CD8-positive, alpha-beta memory T cell (primary cell): ENCODE measurements at places on chromosomes 12 and 14. TPM values are rescaled to one million over a fixed set of nuclear protein-coding genes. Genes with fewer than 3 reads are reported as not detected.
A peak's percentile ranks its signal among the peaks of the same experiment; 100 is the strongest.

The SNX6 gene
- 67.1 TPM for total RNA-seq

- no peak for DNase-seq
Observed at GRCh38 chr12:40171501-40171900, 53.3 kb upstream of the LRRK2 start.

- no peak for DNase-seq
Observed at GRCh38 chr14:91910196-91910595, 37.3 kb downstream of the FBLN5 start.

The PAX9 gene
- total RNA-seq = not detected

DNA sequence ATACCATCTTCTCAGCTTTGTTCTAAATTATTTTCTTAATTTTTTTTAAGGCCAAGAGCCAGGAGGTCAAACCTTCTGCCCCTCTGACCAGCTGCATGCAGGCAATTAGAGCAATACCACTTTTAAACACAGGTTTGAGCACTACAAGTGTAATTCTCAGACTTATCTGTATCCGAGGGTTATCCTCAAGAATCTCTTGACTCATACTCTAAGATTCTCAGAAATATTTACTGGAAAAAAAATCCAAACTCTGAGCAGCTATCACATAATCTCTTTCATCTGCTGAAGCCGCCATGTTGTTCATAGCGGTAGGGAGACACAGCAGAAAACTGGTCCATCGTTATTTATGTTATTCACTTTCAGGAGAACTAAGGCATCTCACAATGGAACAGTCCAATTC lies 27.4 kb upstream of the PTHLH start:
- DNase-seq = no peak

DNA sequence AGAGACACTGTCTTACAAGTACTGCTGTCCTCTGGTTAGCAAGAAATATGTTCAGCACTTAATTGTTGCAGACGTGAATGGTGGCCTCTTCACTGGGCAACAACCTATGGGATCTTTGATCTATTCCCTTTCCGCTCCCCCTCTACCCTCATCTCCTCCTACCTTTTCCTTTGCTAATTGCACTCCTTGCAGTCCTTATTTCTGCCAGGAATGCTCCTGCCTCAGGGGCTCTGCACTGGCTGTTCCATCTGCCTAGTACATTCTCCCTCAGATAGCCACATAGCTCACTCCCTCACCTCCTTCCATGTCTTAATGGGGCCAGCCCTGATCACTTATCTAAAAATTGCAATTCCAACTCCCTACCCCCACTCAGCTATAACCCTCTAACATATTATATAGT lies 4.5 kb upstream of the NFYB start:
- DNase-seq = no peak

The STON2 gene
- 0.22 TPM for total RNA-seq

DNA sequence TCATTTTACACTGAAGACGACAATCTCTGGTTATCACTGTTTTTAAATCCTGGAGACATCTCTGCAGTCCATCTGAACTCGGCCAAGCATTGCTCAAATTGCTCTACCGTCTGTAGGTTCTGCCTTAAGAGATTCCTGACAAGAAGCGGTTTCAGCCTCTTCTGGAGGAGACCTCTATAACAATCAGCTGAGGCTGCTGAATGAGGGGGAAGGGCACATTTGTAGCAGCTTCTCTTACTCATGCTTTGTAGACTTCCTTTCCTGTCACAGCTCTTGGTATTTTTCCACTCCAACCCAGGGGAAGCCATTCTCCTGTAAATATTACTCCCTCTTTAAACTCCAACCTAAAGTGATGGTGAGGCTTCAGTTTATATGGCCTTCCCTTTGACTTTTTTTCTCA lies 3.0 kb downstream of the ARG2 start:
- DNase-seq = no peak

GRCh38 chr12:123344086-123344485 lies 20.6 kb downstream of the SBNO1 start:
- no peak for DNase-seq

- DNase-seq = no peak
Observed at GRCh38 chr12:110656071-110656655, 32.8 kb downstream of the HVCN1 start.

DNA sequence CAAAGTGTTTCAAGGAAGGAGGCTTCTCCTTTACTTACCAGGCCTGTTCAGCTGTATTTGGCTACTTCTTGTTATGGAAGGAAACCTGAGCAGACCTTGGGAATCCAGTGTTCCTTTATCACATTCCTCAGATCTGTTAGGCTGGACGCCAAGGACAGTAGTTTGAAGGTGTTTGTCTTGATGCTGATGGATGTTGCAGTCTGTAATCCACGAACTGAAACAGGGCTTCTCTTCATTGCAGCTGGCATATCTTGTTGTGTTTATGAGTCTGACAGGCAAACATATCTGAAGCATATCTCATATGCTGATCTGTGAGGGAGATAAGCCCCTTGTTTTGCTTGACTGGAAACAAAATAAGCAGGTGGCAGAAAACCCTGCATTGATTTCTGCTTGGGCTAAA lies 904.3 kb downstream of the NRXN3 start:
- DNase-seq = no peak

DNA sequence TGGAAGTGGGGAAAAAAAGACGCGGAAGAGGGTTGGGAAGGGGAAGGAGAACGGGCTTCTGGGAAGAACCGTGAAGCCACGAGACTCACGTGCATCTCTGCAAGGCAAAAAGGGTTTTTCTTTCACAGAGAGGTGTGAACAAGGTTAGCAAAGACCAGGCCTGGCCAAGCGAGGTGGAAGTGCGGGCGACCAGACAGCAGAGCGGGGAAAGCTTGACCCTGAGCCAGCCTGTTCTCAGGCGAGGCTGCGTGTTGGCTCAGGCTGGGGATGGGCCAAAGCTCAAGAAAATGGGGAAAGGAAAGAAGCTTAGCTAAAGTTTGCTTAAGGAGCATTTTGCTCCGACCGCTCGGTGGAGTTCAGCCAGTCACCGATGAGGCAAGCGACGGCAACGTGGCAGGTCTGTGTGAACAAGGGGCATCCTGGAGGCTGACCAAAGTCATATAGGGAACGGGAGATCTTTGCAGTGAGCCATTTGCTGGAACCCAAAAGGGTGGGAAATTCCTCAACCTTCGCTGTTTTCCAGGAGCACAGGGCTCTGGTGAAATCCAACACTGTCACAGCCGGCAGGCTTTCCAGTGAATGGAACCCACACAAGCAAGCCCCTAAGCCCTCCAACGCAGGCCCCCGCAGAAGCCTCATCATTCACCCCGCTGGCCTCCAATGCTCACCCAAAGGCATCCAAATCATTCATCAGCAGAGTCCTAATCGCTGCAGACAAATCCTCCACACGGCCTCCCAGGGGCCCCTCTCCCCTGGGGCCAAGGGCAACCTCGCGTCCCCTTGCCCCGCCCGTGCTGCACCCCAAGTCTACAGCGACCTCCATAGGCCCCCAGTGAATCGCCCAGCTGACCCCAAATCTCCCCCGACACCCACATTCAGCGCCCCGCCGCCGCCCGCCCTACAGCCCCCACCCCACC lies 754 bp downstream of the ZNF605 start:
- DNase-seq = no peak

The JPH4 gene
- 1.8 TPM for total RNA-seq

DNA sequence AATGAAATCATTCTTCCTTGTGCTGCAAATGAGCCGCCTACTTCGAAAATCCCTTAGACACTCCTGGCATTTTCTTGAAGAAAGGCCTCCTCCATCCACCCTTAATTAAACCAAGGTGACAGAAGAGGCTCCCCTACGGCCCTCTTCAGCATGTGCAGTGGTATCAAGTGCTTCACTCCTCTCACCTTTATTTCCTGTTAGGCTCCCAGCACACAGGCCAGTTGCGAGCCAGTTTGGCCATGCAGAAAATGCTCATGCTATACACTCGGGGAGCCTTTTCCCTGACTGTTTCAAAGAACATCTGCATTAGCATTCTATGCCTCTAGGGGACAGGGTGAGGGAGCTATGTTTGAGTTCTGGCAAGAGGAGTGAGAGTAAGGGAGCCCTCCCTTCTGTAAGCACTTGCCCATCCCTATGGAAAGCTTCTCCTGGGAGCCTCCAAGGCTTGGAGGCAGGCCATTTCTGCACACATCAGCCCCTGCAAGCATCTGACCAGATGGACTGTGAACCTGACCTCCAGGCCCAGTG lies 291.5 kb downstream of the RPS29 start:
- no peak for DNase-seq

DNA sequence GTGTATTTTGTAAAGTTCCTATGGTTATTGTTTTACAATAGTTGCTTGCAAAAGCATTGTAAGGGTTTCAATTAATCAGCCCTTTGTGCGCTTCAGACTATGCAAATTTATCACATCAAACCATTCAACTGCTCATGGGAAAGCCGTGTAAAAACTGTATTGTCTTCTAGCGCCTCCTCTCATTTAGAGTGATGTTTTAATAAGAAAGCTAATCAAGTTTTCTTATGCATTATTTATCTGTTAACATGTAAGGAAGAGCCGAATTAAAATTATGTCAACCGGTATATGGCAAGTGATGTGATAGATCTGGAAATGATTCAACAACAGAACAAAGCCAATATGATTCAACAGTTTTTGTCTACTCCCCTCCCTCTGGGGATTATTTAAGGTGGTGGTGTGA lies 92.5 kb upstream of the RFX4 start:
- no peak for DNase-seq

DNA sequence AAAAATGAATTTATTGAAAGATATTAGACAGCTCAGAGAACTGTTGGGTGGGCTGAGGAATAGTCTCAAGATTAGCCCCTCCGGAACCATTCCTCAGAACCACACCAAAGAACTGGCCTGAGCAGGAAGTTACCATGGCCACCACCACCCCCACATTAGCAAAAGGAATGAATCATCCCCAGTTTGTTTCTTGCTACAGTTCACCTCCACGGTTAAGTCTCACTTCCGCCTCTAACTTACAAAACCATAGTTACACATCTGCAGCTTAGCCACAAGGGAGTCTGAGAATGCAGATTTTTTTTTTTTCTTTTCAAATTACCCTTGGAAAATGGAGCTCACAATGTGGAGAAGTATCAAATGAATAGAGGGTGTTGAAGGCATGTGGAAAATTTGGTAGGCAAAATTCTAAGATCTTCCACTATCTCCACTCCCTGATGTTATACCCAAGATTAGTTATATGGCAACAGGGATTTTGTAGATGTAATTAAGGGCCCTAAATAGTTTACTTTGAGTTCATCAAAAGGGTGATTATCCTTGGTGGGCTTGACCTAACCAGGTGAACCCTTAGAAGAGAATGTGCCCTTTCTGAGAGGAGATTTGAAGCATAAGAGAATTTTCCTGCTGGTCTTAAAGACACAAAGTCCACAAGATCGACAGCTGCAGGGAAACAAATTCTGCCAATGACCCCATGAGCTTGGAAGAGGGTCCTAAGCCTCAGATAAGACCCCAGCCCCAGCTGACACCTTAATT lies 129.8 kb upstream of the KRR1 start:
- DNase-seq = peak; percentile 19

DNA sequence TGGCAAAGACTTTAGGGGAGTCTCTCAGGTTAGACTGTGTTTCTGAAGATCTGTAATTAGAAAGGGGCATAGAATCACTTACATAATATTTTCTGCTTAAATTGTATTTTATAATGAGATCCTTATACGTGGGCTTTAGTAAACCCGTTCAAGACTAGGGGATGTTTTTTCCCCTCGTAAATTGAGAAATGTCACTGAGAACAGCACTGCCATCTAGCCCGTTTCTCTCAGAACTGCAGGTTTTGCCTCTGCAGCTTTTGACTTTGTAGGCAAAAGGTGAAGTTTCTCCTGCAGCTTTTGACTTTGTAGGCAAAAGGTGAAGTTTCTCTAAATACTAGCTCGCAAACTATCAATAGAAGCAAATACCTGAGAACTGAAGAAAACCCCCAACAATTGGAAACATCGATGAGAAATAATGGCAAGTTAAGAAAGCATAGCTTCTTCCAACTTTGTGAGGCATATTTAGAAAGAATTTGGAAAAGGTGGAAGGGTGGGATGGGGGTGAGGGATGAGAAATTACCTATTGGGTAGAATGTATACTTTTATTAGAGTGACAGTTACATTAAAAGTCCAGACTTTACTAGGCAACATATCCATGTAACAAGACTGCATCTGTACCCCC lies 9.9 kb upstream of the ASPG start:
- no peak for DNase-seq

- no peak for DNase-seq
Observed at GRCh38 chr14:35277179-35277578, 15.0 kb upstream of the PSMA6 start.

GRCh38 chr14:43548368-43548767 lies 958.7 kb downstream of the FSCB start:
- no peak for DNase-seq

The DIO2 gene
- not detected for total RNA-seq

GRCh38 chr14:93095742-93096510 lies 19.8 kb downstream of the ITPK1 start:
- DNase-seq = no peak

DNA sequence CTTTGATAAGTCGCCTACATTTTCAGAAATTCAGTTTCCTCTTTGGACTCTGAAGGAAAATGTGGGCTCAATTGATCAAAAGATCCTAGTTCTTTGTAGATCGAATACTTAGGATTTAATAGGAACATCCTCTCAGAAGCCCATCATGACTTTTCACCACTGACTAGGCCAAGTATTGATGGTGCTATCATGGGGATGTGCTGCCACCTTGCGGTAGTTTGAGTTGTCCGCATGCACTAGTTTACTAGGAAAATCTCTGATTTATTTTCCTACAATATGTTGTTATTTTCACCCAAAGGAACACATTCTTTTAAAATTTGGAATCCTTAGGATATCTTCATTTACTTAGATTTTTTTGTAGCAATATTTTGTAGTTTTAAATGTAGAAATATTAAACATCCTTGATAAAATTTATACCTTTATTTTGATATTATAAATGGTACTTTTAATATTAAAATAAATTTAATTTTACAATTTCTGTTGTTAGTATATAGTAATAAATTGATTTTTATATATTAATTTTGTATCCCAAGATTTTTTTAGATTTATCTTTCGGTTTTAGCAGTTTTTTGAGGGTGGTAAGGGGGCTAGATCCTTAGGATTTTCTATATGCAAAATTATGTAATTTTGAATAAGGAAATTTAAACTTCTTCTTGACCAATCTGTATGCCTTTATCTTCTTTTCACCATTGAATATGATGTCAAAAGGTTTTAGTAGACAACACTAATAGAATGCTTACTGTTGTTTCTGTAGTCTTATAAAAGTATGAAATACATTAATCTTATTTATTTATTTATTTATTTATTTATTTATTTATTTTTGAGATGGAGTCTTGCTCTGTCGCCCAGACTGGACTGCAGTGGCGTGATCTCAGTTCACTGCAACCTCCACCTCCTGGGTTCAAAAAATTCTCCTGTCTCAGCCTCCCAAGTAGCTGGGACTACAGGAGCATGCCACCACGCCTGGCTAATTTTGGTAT lies 52.9 kb upstream of the OR9K2 start:
- DNase-seq = peak; percentile 68

The MYF6 gene
- not detected for total RNA-seq

GRCh38 chr12:90004319-90005074 lies 295.9 kb upstream of the ATP2B1 start:
- DNase-seq = no peak
